Naive thymus-derived CD8-positive, alpha-beta T cell (primary cell): ENCODE measurements at places on chromosomes 7 and 10.

DNA sequence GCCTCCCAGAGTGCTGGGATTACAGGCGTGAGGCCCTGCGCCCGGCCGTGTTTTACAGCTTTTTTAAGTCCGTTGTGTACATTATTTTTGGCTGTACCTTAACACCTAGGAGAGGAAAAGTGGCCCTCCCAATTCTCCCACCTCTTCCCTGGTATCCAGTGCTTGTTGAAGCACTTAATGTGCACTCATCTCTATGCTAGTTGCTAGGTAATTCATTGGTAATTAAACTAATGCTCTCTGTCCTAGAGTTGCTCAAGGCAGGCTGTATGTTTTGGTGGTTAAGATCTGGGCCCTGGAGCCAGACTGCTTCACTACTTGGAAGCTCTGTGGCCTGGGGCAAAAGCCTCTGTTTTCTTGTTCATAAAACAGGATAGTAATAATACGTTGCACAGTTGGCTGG, 19.6 kb downstream of the AVPI1 start:
- no peaks in the 10 kb centered on the region for H3K27me3 ChIP-seq
- no peak overlapping the region for H3K4me3 ChIP-seq
- peaks cover 61% of the 10 kb centered on the region for H3K36me3 ChIP-seq
- DNase-seq, result no peak
- H3K27ac ChIP-seq, result no peak overlapping the region

GRCh38 chr7:121000081-121000983, 11.8 kb downstream of the CPED1 start:
- H3K4me1 ChIP-seq, result peaks cover 24% of the 10 kb centered on the region
- peaks cover 10% of the 10 kb centered on the region for H3K27me3 ChIP-seq
- no peak for DNase-seq
- H3K36me3 ChIP-seq, result no peaks in the 10 kb centered on the region
- no peak overlapping the region for H3K27ac ChIP-seq

GRCh38 chr7:127393368-127394058, 1.0 kb upstream of the ZNF800 start:
- H3K27ac ChIP-seq, result peak overlapping the region; percentile 95
- H3K27me3 ChIP-seq, result no peaks in the 10 kb centered on the region
- H3K4me3 ChIP-seq, result peak overlapping the region; percentile 93
- no peak for DNase-seq

DNA sequence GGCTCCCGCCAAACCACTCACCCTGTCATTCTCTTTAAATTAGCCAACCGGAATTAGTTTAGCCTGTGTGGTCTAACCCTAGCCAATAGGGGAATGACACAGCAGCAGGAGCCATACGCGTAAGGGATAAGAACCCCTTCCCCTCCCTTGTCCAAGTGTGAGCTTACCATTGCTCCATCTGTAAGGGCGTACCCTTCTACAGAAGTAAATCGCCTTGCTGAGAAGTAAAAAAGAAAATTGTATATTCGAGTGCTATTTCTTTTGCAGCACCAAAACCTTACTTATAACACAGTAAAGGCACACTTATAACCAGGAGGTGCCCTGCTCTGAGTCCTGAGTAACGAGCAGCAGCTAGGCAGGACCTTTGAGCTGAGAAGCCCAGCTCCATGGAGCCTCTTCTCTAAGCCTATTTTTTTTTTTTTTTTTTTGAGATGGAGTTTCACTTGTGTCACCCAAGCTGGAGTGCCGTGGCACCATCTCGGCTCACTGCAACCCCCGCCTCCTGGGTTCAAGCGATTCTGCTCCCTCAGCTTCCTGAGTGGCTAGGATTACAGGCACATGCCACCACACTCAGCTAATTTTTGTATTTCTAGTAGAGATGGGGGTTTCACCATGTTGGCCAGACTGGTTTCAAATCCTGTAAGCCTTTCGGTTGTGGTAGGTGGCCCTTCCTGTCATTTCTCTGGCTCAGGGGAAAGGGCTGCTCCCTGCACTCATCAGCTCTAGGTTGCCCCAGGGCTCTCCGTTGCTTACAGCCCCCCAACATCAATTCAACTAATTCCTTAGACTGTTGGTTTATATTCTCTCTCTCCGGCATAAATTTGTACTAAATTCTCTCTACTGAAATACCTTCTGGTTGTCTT, 73.3 kb downstream of the NSUN6 start:
- no peak for DNase-seq
- no peaks in the 10 kb centered on the region for H3K27me3 ChIP-seq
- no peak overlapping the region for H3K4me3 ChIP-seq
- no peak overlapping the region for H3K27ac ChIP-seq

DNA sequence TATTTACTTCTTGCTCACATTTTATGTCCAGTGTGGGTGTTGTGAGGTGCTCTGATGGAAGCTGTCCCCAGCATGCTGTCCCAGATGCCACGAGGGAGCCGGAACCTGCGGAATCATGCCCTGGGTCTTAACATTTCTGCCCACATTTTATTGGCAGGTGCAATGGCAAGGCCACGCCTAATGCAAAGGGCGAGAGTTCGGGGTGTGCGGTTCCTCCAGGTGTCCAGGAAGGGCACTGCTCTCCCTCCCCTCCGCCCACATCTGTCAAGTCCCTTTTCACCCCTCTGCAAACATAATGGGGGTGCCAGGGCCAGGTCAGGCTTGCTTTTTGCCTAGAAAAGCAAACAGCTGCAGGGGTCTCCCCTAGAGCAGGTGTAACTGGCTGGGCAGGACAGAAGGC, 16.4 kb downstream of the PDAP1 start:
- H3K36me3 ChIP-seq, result peaks cover 5% of the 10 kb centered on the region
- no peaks in the 10 kb centered on the region for H3K27me3 ChIP-seq
- H3K4me1 ChIP-seq, result peaks cover 25% of the 10 kb centered on the region
- DNase-seq, result no peak
- peak overlapping the region; percentile 62 for H3K4me3 ChIP-seq

GRCh38 chr7:25720427-25720826, 431.6 kb upstream of the NFE2L3 start:
- H3K27ac ChIP-seq, result no peak overlapping the region
- no peak for DNase-seq
- peaks cover 33% of the 10 kb centered on the region for H3K27me3 ChIP-seq
- no peak overlapping the region for H3K4me3 ChIP-seq

GRCh38 chr7:148159331-148159730, 431.2 kb upstream of the C7orf33 start:
- H3K36me3 ChIP-seq, result no peaks in the 10 kb centered on the region
- no peak overlapping the region for H3K4me3 ChIP-seq
- no peaks in the 10 kb centered on the region for H3K4me1 ChIP-seq
- no peaks in the 10 kb centered on the region for H3K27me3 ChIP-seq
- DNase-seq, result no peak

DNA sequence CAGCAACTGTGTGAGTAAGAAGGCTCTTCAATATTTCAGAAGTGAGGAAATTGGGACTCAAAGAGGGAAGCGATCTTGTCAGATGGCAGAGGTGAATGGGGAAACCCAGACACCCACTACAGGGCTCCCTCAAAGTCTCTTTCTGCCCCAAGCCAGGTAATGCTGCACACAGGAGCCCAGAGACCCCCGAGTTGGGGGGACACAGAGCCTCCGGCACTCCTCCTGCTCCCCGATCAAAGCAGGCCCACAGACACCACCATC, 139.4 kb downstream of the TNS3 start:
- H3K4me3 ChIP-seq, result no peak overlapping the region
- no peak for DNase-seq
- no peak overlapping the region for H3K27ac ChIP-seq
- no peaks in the 10 kb centered on the region for H3K4me1 ChIP-seq
- no peaks in the 10 kb centered on the region for H3K27me3 ChIP-seq
- no peaks in the 10 kb centered on the region for H3K36me3 ChIP-seq

GRCh38 chr10:35079763-35080162, 10.4 kb downstream of the CUL2 start:
- no peak overlapping the region for H3K27ac ChIP-seq
- H3K4me1 ChIP-seq, result peaks cover 45% of the 10 kb centered on the region
- DNase-seq, result no peak
- H3K36me3 ChIP-seq, result peaks cover 58% of the 10 kb centered on the region
- no peak overlapping the region for H3K4me3 ChIP-seq
- H3K27me3 ChIP-seq, result no peaks in the 10 kb centered on the region

DNA sequence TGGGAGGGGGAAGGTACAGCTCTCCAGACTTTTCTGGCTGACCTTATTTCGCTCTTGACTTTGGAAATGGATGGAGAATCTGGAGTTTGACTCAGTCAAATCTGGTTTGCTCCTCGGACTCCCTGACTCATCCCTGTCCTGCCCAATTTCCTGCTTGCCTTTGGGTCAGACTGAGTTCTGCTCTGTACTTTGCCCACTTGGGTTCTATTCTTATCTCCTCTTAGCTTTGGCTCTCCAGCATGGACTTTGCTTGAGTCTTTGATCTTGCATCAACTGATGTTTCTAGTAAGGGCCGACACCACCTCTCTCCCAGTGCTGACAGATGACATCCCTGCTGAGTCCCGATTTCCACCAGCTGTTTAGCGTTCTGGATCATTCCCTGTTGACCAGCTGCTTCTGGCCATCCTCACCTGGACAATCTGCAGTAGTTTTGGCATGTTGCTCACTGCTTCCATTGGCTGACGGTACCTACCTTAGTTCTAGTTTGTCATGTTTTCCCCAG, 335.3 kb downstream of the SUGCT start:
- H3K4me1 ChIP-seq, result no peaks in the 10 kb centered on the region
- no peak for DNase-seq
- no peak overlapping the region for H3K4me3 ChIP-seq

GRCh38 chr10:86410542-86411124, 44.0 kb upstream of the GRID1 start:
- H3K27me3 ChIP-seq, result no peaks in the 10 kb centered on the region
- H3K27ac ChIP-seq, result peak overlapping the region; percentile 92
- no peaks in the 10 kb centered on the region for H3K36me3 ChIP-seq

DNA sequence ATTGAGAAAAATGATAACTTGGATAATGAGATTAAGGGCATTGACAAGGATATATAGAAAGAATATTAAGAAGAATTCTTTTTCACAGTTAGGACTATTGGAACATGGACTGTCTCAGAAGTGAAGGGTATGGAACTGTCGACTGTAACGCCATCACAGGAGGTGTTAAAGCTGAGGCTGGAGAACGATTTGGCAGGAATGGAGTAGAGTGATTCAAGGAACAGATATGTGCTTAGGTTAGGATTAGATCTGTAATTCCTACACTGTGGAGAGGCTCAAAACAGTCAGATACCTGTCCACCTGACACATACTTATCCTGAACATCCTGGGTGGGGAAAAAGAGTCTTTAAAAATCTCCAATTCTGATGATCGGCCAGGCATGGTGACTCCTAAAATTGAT, 30.9 kb downstream of the RHOBTB1 start:
- DNase-seq, result no peak
- H3K27me3 ChIP-seq, result no peaks in the 10 kb centered on the region
- peaks cover 15% of the 10 kb centered on the region for H3K4me1 ChIP-seq
- H3K36me3 ChIP-seq, result no peaks in the 10 kb centered on the region
